Natural killer cell (primary cell): ENCODE measurements at places on chromosomes 16 and 17. TPM values are rescaled to one million over a fixed set of nuclear protein-coding genes. Genes with fewer than 3 reads are reported as not detected.

KRTAP9-8 gene
- not detected for total RNA-seq

DNA sequence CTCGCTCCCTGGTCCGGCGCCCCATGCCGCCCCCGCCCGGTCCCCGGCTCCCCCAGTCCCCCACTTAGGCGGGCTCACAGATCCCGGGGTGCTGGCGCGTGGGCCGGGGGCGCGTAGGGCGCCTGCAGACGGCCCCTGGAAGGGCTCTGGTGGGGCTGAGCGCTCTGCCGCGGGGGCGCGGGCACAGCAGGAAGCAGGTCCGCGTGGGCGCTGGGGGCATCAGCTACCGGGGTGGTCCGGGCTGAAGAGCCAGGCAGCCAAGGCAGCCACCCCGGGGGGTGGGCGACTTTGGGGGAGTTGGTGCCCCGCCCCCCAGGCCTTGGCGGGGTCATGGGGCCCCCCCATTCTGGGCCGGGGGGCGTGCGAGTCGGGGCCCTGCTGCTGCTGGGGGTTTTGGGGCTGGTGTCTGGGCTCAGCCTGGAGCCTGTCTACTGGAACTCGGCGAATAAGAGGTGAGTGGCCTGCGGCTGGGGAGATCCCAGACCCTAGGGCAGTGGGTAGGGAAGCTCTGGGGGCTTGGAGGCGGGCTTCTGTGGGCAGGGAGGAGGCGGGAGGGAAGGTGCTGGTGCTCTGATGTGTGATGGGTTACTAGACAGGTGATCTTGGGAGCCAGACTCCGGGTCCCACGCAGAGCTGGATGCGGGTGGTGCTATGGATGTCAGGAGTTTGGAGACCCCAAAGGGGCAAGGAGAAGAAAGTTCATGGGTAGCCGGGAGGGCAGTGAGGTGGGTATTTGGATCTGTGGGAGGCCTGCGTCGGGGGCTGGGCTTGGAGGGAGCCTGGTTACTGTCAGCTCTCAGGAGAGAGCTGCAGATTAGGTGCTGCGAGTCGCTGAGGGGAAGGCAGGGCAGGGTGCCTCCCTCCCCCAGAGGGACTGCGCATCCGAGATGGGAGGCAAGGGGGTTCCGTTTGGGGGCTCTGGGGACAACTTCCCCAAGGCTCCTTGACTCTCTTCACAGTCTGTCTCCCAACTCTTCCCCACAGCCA lies 560 bp downstream of the EFNB3 start:
- peaks cover 25% of the 10 kb centered on the region for H3K27me3 ChIP-seq
- peaks cover 20% of the 10 kb centered on the region for H3K36me3 ChIP-seq
- H3K4me1 ChIP-seq, result peaks cover 15% of the 10 kb centered on the region

DNA sequence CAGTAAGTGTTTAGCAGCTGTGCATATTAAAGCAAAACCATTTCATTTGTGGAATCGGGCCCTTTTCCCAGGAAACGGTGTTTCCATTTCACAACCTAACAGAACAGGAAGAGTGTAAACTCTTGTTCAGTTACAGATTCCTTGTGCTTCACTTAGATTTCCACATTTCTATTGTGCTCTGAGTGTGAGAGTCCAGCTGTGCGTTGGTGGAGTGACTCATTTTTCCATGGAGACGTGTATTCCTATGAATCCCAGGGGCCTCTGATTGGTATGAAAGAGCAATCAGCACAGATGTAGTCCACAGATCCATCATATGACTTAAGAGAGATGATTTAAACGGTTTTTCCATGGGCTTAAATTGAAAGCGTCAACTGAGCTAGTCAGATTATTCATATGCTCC lies 13.3 kb upstream of the CAVIN1 start:
- H3K4me3 ChIP-seq, result no peak overlapping the region
- no peak for DNase-seq
- no peaks in the 10 kb centered on the region for H3K27me3 ChIP-seq
- H3K4me1 ChIP-seq, result no peaks in the 10 kb centered on the region
- no peak overlapping the region for H3K27ac ChIP-seq

DNA sequence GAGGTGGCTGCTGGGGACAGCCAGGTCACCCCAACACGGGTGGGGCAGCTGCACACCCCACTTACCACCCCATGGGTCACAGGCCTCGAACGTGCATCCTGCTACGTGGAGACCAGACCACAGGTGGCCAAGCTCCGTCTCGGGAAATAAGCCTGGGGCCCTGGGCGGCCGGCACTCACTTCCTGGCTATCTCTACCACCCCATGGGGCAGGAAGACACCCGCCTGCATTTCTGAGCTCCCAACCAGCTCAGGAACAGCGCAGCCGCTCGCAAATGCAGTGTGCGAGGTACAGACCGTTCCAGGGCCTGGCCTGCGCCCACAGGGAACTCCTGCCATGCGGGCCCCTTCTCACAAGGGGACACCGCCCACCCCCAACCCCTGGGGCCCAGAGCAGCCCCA lies 4.9 kb upstream of the GNG13 start:
- no peak overlapping the region for H3K27ac ChIP-seq
- H3K36me3 ChIP-seq, result no peaks in the 10 kb centered on the region
- no peak overlapping the region for H3K4me3 ChIP-seq
- H3K27me3 ChIP-seq, result peaks cover 8% of the 10 kb centered on the region

DNA sequence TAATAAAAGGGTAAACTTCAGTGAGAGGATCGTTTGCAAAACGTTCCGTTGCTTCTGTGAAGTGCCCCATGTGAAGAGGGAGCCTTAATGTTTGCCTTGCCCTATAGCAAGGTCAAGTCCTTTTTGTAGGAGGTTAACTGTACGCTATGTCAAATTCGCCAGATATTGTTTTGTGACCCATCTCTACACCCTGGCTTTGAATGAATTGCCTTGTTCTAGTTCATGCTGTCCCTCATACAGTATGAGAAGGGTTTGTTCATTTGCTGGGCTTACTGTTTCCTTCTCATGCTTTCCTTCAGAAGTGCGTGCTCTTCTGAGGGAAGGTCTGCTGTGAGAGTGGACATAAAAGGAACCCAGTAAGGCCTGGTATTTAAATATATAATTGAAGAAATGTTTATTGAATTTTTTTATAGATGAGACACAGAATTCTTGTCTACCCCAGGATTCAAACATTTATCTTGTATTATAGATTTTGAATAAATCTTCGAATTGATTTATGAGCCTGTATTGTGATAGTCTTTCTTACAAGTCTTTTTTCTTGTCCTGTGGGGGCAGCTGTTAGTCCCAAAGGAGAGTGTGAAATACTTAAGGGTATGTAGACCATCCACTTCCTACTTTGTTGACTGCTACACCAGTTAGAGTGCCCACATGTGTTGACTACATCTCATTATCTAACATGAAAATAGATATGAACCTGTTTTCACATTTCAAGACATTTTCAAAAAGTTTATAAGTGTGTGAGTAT lies 1.7 kb downstream of the MAP3K3 start:
- H3K4me3 ChIP-seq, result peak overlapping the region; percentile 72
- H3K36me3 ChIP-seq, result no peaks in the 10 kb centered on the region
- H3K27ac ChIP-seq, result no peak overlapping the region
- H3K4me1 ChIP-seq, result peaks cover 13% of the 10 kb centered on the region

GRCh38 chr16:7115898-7116297 lies 216.7 kb upstream of the RBFOX1 start:
- no peak overlapping the region for H3K27ac ChIP-seq
- H3K36me3 ChIP-seq, result no peaks in the 10 kb centered on the region
- no peak for DNase-seq
- H3K27me3 ChIP-seq, result no peaks in the 10 kb centered on the region

GRCh38 chr17:78645421-78646295 lies 68.5 kb upstream of the DNAH17 start:
- H3K36me3 ChIP-seq, result no peaks in the 10 kb centered on the region
- no peak for DNase-seq
- no peaks in the 10 kb centered on the region for H3K27me3 ChIP-seq
- H3K4me1 ChIP-seq, result peaks cover 11% of the 10 kb centered on the region
